ENCODE measurements at places on chromosomes 16 and 17.

DNA sequence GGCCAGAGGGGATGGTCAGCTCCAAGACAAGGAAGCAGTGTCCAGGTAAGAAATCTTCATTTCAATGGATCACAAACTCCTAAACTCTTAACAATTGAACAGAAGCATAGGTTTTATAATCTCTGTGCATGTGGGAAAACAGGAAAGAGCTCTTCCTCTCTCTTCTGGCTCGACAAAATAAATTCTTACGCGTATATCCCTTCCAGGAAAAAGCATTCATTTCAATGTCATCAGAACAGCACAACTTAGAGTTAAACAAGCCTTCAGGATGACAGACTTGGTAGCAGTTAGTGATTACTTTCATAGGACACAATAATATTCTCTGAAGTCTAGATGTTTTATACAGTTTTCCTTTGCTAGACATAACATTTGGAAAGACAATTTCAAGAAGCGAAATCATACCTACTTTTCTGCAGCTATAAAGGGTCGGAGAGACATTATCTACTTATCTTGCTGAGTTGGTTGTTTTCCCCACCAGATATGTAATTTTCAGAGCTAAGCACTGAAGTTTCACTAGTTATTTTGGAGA is 19.3 kb upstream of the SLC35G3 start:
- DNase-seq: no peak

DNA sequence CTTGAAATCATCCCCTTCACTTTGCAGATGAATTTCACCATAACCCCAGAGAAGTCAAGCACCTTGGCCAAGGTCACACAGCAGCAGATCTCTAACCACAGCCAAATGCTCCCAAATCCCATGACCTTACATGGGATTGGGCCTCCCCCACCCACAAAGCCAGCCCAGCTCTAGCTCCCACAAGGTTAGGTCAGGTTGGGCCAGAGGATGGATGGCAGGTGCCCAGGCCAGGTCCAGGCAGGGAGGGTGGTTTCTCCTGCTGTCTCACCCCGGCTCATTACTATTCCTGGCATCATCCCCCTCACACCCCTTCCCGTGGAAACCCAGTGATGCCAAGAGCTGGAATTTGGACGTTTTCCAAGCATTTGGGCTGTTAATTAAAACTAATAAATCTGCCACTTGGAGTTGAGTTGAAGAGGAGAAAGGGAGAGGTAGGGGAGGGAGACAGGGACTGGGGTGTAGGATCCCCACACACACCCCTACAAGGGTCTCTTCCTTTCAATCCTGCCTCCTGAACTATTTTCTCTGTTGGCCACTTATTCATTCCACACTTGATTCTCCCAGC is 181.6 kb downstream of the TMEM132E start:
- no peak for DNase-seq

GRCh38 chr17:8016632-8017424 is 14.4 kb downstream of the GUCY2D start:
- DNase-seq: no peak

DNA sequence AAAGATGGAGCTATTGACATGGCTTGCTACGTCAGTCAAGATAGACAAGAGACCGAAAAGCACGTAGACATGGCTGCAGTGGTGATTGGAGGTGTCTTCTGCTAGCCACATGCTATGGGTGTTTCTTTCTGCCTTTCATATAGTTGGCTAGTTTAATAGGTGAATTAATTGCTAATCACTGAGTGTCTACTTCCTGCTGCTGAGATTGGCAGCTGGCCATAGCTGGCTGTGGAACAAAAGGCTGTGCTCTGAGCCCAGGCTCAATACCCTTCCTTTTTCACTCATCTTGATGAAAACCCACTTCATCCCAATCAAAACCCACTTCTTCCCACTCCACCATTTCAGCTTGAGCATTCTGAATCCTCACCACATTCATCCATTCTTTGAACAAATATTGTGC is 221.4 kb upstream of the MAF start:
- no peak for DNase-seq

DNA sequence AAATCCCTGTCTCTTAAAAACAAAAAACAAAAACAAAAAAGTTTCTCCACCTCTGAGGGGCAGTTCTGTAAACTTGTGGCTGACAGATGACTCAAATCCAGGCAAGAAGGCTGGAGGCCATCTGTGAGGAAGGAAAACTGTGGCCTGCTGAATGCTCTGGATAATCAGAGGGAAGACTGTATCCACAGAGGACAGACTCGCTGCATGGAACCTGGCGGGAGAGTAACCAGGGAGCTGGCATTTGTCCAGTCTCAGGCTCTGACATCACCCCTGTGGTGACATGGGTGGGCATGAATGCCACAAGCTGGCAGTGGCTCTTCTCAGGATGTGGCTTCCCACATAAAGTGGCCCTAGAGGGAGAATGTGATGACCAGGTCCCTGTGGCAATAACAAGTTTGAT is 2.8 kb upstream of the KSR1 start:
- no peak for DNase-seq

Data from stimulated activated CD8-positive, alpha-beta memory T cell treated with anti-CD3 and anti-CD28 coated beads, Interleukin-15, amount 100 ng/mL, for 4 hours (primary cell).